ENCODE measurements at places on chromosomes 3 and 15.
A peak's percentile ranks its signal among the peaks of the same experiment; 100 is the strongest.

DNA sequence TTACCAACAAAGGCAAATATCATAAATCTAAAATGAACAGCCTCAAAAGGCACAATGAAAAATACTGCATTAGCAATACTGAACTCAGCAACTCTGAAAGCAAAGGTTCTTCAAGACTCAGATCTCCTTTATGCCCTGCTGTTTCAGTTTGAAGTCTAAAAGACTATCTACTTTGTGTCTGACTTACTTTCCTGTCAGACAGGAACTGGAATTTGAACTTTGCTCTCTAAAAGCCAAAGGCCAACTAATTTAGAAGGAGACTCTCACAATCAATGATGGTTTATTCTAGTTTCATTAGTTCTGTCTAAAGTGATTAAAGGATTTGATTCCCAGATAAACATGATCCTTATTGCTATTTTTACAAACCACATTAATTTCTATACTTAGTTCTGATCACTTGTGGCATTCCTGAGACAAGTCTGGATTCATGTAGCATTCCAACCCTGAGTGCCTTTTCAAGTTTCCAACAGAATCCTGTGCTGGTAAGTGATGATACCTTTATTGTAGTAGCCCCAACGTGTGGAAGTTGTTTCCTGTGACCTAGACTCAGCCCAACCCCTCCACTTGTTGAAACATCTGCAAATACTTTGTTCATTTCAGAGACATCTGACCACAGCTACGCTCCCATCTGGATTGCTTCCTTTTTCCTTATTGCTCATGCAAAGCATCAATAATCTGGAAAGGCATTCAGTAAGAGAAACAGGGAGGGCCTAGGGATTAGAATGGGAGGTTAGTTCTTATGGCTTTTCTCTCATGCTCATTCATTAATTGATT lies 14.9 kb upstream of the LEKR1 start:
- no peak for DNase-seq

DNA sequence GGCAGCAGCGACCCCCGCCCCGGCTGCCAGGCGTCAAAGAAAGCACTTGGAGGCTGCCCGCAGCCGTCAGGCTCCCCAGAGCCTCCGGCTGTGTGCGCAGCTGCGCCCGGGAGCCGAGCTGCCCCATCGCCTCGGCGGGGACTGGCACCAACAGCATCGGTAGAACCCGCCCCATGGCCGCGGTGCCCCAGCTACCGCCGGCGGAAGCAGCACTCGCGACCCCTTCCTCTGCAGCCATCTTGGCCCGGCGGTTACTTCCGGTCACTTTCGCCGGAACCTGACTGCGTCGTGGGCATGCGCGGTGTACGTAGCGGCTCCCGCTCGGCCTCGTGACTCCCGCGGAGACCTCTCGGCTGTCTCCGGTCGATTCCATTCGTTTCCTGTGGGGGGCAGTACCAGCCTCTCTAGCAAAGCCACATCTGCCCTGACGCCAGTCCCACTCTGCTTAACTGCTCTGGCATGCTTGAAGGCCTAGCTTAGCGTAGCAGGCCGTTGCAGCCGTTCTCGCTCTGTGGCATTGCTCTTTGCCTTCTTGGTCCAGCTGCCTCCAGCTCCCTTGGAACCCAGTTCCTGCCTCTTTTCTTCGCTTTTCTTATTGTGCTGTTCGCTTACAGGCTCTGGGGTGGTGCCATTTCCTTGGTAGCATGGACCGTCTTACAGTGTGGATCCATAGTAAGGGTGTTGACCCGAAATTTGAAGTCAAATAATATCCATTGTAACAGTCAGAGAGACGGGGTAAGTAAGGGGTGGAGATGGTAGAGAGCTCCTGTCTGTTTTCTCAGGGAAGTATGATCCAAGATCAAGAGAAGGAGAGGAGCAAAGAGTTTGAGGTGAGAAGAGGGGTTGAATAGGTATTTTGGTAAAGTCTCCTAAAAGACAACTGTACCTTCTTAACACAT lies at the start of gene SPG11:
Gene SPG11 (minus strand): TSS at position 253 of the 899 bp plus-strand sequence. CDS start 15 bp downstream, at position 238.
- DNase-seq = peak; percentile 93

GRCh38 chr15:58856086-58856485 lies 77.4 kb downstream of the SLTM start:
- DNase-seq = no peak

GRCh38 chr3:141485641-141486495 lies 959 bp upstream of the RASA2 start:
- DNase-seq = no peak

GRCh38 chr15:77476995-77477394 lies 56.3 kb downstream of the HMG20A start:
- DNase-seq = no peak

GRCh38 chr3:181417748-181418147 lies 294.0 kb upstream of the SOX2 start:
- DNase-seq = no peak
